Smooth muscle cell of trachea (primary cell): ENCODE measurements at places on chromosomes 1 and 21. TPM values are rescaled to one million over a fixed set of nuclear protein-coding genes. Genes with fewer than 3 reads are reported as not detected.

The SLC2A1 gene
- 50.8 and 114 TPM in 2 replicates for total RNA-seq

The BTBD19 gene
- 3.9 and 10.1 TPM in 2 replicates for total RNA-seq

The LEPR gene
- total RNA-seq: 12.4 and 28.6 TPM in 2 replicates

The PRR9 gene
- not detected in 2 replicates for total RNA-seq

The FMO4 gene
- 1.2 and 6.7 TPM in 2 replicates for total RNA-seq

The RNU1-2 gene
- under 0.01 TPM in 2 replicates for total RNA-seq

The ARHGAP29 gene
- total RNA-seq: 36.7 and 84.1 TPM in 2 replicates

The CREB3L4 gene
- total RNA-seq: 10.3 and 11.5 TPM in 2 replicates

The MROH7 gene
- under 0.01 and 0.50 TPM in 2 replicates for total RNA-seq

The HSD3B2 gene
- not detected in 2 replicates for total RNA-seq

The PEX11B gene
- total RNA-seq: 29.6 and 40.3 TPM in 2 replicates
